GM13976 (cell line): ENCODE measurements at places on chromosomes 6 and 20.

DNA sequence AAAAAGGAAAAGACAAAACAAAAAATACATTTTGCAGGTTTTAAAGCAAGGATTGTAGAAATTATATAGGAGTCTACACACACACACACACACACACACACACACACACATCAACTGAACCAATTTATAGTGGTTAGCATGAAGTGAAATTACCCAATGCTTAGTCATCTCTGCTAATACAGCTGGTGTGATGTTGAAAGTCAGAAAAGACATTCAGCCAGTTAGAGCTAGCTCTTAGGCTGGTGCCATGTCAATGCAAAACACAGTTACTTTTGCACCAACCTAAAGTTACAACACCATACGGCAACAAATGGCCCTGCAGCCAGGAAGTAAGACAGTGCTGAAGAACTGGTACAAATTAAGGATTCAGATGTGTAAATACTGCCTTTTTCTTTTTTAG lies 15.2 kb downstream of the FAM210B start:
- no peak for DNase-seq

GRCh38 chr20:5356941-5357340 lies 40.2 kb upstream of the PROKR2 start:
- no peak for DNase-seq

DNA sequence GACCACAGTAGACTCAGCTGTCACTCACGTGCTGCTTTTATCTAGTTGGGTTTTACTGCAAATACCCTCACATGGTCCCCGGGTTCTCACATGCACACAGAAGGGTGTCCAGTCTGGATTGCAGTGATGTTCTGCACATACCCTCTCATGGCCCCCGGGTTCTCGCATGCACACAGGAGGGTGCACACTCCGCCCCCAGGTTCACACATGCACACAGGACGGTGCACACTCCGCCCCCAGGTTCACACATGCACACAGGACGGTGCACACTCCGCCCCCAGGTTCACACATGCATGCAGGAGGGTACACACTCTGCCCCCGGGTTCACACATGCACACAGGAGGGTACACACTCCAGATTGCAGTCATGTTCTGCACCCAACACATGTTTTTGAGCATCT lies 224.3 kb downstream of the ERMARD start:
- no peak for DNase-seq

DNA sequence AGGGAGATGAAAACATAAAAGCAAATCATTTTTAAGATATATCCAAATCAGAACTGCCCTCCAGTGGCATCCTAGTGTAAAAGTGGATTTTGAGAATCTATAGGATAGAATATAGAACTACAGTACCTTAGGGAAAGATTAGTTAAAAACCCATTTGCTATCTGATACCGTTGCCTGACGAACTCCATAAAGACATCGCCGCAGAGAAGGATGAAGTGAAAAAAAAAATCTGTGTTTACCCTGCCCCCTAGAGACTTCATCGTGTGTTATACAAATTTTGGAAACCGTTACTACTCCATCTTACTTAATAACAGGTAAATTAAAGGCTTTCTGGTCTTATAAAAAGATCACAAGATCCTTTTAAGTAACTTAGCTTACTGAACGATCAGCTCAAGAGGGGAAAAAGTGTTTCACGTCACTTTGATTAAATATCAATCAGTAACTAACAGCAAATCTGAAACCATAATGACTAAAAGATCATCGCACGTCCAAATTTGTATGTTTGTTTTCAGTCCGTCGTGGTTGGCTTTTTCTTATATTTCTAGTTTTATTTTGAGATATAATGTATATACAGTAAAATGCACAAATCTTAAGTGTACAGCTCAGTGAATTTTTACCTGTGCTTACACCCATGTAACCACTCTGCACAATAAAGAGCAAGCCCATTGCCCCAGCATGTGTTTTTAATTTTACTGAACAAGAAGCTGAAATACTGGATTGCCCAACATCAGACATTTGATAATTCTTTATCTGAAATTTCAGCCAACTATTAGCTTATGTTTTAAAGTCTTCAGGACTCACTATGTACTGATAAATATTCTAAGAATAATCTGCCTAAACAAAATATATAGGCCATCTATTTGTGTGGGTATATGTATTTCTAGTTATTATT lies 881 bp upstream of the MCM3 start:
- no peak for DNase-seq

GRCh38 chr6:15401120-15401519 lies 155.3 kb downstream of the JARID2 start:
- DNase-seq, result no peak

DNA sequence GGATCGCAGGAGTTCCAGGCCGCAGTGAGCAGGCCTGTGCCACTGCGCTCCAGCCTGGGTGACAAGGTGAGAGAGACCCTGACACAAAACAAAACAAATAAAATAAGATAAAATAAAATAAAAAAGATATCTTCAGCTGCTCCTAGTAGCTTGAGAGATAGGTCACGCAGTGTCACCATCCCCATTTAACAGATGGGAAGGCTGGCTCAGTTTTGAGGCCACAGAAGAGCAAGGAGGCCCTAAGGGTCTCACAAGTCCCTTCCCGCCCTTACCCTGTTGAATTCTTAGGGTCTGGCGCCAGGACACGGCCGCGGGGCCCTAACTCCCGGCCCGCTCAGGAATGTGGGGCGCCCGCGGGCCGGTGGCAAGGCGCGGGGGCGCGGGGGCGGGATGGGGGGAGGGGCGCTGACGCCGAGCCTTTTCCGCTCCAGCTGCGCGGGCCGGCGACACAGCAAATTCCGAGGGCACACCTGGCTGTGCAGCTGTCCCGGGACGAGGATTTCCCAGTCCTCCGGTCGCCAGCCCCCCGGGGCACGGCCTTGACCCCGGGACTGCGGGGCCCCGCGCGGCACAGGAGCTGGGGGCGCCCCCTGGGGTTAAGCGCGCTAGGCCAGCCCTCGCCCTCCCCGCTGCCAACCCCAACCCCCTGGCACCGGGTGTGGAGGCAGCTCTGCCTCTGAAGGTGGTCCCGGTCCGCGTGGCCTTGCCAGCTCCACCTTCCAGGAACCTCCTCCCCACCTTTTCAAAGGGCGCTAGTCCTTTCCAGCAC lies 10.3 kb upstream of the R3HDML start:
- no peak for DNase-seq

DNA sequence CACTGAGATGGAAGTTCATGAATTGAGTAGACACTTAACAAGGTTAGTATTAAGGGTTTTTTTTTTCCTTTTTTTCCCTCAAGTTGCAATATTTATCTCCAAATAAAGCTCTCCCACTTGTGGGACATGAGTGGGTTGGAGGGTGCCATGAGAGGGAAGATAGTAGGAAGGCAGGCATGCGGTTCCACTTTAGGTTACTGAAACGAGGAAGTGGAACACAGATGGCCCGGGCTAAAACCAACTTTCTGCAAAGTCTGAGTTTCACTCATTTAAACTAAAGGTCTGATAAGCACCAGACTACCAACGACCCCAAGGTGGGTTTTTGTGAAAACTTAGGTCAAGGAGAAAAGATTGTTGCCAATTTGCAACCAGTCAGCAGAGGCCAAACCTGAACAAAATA lies 42.2 kb downstream of the TBC1D7 start:
- no peak for DNase-seq

- no peak for DNase-seq
Observed at GRCh38 chr20:12966468-12967085, 42.2 kb upstream of the SPTLC3 start.

DNA sequence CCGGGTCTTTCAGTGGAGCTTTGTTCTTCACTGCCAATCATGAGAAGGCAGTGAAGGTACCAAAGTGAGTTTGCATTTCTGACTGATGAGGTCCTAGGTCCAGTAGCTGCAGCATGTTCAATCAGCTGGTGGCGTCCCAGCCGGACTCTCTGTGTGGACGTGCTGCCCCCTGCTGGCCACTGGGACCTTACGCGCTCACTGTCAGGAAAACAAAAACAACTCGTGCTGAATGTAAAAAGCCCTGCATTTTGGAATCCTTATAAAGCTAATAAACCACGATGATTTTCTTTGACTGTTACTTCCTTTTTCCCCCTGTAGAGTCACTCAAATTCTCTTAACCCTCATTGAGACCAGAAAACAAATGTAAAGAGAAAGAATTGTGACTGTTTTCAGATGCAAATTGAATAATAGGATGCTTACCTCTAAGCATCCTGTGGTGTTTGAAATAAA lies 4.9 kb upstream of the CD24 start:
- peak; percentile 81 for DNase-seq

- no peak for DNase-seq
Observed at GRCh38 chr6:144712541-144712940, 427.4 kb downstream of the UTRN start.

- DNase-seq, result no peak
Observed at GRCh38 chr20:19867074-19867473, 109.0 kb downstream of the RIN2 start.

- no peak for DNase-seq
Observed at GRCh38 chr20:13552061-13552460, 86.7 kb downstream of the TASP1 start.

DNA sequence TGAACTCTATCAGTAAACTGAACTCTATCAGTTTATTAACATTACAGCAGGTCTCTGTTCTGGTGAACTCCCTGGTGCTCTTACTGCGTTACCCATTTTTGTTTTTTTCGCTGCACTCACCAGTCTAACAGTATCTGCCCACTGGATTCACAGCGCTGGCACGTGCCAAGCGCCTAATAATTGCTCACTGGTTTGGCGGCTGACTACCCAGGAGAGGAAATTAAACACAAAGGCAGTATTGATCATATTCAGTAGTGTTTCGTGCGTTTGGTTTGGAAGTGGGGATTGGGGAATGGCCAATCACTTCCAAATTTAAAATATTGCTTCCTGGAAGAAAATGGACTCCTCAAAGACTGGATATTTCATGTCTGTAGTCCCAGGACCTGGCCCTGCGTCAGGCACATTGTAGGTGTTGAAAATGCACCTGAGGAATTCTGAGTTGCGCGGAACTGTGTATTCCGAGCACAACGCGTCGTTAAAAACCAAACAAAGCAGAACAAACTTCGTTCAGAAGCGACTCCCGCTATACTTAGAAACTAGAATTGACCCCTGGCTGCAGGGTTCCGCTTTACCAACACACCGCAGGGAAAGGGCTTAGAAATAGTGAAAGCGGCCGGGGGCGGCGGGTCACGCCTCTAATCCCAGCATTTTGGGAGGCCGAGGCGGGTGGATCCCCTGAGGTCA lies 1.1 kb upstream of the RPS12 start:
- peak; percentile 39 for DNase-seq

- no peak for DNase-seq
Observed at GRCh38 chr20:6038256-6038655, 15.6 kb downstream of the LRRN4 start.

DNA sequence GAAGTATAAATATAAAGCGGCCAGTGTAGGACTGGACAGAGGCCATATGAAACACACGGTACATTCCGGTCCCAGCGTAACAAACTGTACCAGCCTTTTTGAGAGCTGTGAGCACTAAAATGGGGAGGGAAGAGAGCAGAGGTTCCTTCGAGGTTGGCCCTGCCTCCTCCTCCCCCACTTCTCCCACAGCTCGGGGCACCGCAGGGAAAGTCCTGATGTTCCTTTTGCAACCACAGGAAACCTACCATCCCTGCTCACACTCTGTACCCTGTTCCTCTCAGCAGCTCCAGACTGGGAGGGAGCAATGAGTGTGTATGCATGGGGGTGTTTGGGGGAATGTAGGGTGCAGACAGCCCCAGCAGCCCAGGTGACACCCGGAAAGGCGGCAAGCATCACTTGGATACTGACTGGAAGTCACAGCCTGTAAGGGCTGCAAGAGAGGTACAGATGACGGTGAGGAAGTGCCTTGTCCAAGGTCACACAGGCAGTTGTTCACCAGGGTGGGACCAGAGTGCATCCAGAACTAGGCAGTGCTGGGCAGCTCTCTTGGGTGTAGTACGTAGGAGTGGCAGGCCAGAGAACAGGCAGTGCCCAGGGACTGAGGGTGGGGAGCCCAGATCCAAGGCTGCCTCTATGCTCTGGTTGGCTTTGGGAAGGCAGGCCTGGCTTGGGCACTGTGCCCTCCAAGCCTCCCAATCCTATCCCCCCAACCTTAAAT lies 11.0 kb upstream of the ARMC12 start:
- DNase-seq, result no peak

GRCh38 chr20:376089-376488 lies 4.5 kb upstream of the TRIB3 start:
- no peak for DNase-seq

DNA sequence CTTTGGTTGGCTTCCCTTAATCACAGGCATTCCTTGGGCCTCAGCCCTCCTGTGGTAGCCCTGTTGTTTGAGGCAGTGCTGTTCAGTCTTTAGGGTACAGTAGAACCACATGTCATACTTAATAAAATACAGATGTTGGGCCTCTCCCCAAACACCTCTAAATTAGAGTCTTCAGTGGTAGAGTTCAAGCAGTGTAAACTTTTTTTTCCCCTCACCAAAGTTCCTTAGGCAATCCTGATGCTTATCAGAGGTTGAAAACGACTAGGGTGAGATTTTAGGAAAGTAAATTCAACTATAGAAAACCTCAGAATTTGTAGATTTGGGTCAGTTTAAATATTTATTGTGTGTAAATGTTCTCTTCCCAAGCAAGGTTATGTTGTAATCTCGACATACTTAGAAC lies 44.6 kb downstream of the BLTP3A start:
- DNase-seq, result no peak

DNA sequence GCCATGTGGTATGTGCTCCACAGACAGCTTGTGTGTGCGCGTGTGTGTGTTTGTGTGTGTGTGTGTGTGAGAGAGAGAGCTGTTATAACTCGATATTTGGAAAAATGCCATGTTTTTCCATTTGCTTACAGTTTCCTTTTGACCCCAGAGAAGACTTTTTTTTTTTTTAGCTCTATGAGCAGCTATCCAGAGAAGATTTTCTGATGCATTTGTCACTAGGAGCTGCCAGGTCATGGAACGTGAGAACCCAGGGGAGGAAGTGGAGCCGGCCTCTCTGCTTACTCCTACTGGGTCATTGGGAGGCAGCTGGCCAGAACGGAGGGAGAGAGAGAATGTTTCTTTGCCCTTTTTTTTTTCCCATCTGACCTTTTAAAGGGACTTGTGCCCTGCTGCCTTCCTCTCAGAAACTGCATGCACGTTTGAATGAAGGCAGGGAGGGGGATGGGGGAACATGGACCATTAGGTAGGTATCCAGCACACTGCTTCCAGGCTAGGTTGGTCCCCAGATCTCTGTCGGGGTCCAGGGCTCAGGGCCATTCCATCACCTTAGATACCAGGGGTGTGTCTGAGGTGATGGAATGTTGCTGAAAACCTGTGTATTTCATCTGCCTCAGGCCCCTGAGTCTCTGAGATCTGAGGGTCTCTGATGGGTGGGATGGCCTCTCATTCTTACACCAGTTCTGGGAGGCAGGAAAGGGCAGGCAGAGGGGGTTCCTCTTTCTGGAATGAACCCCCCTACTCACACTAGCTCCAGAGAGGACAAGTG lies 11.2 kb upstream of the MRPS18A start:
- no peak for DNase-seq

DNA sequence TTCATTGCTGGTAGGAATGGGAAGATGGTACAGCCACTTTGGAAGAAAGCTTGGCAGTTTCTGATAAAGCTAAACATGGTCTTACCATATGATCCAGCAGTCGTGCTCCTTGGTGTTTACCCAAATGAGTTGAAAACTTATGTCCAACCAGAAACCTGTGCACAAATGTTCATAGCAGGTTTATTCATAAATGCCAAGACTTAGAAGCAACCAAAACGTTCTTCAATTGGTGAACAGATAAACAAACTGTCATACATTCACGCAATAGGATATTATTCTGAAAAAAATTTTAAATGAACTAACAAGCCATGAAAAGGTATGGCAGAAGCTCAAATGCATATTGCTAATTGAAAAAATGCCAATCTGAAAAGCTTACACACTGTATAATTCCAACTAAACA lies 117.1 kb downstream of the LINC00237 start:
- no peak for DNase-seq
